ENCODE measurements at places on chromosomes 2 and 18.
A peak's percentile ranks its signal among the peaks of the same experiment; 100 is the strongest.

DNA sequence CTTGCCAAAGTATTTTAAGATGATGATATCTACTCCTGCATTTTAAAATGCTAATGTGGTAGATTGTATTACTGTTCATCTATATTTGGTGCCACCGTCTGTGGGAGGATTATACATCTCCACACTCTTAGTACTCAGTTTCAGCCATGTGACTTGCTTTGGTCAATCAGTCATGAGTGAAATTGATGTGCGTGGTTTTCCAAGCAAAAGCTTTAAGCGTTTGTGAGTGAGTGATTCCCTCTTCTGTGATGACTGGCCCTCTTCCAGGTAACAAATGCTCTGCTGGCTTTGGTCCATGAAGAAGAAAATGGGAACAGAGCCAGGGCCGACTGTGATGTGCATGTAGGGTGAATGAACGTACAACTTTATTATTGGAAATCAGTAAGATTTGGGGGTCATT is 330.4 kb downstream of the LPIN1 start:
- DNase-seq, result no peak

DNA sequence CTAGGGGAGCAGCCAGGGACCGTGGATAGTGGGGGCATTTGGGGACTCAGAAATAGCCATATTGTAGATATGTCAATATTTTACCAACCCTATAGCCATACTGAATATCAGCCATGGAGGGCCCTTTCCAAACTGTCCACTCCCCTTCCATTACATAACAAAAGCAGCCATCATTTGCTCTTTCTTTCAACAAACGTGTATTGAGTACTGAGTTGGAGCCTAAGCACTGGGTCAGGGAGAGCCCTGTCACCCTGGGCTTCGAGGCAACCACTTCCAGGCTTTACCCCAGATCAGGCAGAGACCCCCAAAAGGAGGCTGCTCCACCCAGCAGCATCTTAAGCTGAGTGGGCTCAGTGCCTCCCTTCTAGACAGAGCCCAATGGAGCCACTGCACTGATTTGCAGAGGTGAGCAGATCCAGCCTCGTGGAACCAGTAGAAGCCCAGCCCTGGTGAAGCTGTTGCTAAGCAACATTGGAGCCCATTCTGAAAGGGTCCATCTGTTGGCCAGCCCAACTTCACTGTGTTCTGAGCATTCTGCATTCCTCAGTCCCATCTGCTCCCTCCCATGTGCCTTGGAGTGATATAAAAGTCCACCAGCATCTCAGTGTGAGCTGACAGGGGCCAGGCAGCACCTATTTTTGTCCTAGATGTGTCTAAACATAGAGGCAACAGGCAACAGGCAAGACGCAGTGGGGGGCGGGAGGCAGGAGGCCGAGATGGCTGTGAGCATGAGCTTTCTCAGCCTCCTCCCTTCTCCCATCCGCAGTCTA is 112.1 kb downstream of the PLB1 start:
- DNase-seq, result no peak

- no peak for DNase-seq
Measured at GRCh38 chr2:240362216-240362755, 73.2 kb upstream of the GPC1 start.

GRCh38 chr2:179860255-179861026 is 971 bp downstream of the ZNF385B start:
- DNase-seq, result no peak

- DNase-seq, result no peak
Measured at GRCh38 chr2:129444751-129445150, 534.7 kb upstream of the RAB6C start.

DNA sequence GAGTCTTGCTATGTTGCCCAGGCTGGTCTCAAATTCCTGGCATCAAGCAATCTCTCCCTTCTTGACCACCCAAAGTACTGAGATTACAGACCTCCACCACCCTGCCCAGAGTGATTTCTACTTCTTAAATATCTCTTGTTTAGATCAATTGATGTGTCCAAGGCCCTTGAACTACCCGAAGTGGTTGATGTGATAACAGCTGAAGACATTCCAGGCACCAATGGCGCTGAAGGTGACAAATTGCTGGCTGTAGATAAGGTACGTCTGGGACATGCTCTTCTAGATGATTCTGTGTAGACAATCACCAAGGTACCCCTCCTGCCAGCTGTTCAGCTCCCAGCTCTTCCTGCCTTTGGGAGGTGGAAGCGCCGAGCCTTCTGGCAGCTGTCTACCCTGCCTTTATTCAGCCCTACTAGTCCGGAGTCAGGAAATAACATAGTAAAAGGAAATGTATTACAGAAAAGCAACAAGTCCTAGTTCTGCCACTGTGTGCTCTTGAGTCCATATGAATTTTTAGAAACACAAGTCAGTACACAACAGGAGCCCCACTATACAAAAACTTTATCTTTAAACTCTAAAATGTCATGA is 61.3 kb upstream of the BZW1 start:
- no peak for DNase-seq

DNA sequence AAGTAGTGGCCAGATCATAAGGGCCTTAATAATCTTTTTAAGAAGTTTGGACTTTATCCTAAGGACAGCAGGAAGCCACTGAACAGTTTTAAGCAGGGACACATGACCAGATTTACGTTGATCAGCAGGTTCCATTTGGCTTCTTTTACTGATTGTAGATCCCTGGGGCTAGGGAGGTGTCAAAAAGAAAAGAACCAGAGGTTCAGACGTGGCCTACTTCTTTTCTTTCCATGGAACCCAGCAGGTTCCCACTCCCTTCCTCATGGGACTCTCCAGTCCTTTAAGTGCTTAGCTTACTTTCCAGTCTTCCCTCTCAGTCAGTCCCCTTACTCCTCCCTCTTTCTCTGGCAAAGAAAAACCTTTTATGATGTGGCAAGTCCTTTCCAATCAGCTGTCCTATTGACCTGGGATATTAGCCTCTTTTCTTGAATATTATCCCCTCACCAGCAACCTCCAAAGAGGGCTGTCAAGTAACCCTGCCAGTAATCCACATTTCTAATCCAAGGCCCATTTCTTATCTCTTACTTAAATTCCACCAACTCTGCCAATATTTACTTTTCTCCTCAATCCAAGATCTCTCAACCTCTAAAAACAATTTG is 33.5 kb downstream of the NHEJ1 start:
- DNase-seq, result no peak

DNA sequence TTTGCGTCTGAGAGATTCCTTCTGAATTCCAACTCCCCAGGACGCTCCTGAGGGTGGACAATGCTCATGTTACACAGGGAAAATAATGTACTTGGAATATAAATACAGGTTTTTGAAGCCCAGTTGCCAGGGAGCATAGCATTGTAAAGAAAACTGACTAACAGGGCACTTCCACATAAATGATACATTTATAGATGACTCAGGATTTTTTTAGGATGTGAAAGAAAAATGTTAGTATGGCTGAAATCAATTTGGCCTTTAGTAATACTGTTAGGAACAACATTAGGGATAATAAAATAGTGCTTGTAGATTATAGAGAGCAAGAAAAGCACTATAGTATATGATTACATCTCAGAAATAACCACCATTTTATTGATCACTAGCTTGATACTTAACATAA is 23.6 kb downstream of the ZNF397 start:
- no peak for DNase-seq

DNA sequence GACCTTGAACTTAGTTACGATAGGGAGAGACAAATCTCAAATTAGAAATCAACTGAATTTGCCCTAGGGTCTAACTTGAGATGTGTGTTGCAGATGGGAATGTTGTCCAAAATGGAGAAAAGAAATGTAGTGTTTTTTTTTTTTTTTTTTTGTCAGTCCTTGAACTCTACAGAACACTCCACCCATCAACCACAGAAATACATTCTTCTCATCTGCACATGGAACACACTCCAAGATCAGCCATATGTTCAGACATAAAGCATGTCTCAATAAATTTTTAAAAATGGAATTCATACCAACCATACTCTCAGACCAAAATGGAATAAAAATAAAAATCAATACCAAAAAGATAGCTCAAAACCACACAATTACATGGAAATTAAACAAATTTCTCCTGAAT is 526.5 kb downstream of the FBXO15 start:
- no peak for DNase-seq

DNA sequence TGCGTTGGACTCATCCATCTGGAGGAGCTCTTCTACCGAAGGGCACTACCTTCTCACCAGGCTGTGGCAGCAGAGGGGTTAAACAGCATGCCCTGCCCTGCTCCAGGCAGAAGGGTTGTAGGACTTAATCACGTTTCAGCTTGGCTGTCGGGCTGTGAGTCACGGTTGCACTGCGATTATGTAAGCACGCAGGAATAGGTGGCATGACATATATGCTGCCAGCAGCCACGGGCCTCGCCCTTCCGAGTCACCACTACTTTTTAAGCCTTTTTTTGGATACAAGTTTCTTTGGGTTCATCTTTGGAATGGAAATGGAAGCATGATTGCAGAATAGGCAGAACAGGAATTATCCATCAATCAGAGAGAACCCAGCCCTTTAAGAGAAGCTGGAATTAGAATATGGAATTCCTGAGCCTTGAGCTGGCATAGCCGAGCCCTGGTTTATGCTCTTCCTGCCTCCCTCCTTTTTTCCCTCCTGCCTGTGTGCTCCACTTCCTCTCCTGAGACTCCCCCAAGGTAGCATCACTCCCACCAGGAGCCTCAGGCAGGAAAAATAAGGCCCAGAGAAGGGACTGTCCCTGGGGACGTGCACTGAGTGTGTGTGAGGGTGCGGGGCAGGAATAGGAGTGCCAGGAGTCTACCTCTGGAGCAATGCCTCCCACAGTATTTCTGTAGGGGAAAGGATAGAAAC is 86.8 kb downstream of the SEMA4F start:
- DNase-seq, result peak; percentile 54

DNA sequence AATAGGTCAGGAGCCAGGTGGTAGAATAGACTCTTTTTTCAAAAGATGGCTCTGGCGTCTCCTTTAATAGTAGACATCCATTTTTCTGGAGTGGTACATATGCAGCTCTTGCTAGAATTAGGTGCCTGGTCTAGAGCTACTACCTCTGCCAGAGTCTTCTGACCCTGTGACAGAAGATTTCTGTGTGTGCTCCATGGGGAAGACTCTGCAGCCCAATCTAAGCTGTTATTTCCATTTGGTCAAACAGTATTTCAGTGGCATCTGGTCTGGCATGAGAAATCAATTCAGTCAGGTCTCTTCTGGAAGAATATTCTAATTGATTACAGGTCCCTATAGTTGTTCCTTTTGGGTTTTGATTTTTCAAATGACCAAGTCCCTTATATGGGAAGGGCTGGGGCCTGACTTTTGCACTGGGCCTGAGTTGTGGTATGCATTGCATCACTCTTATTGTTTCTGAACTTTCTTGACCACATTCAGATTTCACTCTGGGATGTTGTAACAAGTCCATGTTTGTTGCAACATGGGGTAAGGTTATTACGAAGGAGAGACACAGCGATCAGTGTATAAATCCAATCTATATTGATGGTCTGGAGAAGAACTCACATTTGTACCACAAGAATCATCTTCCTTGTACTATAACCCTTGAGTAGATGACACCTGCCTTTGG is 12.1 kb downstream of the MXD1 start:
- DNase-seq, result peak; percentile 80

DNA sequence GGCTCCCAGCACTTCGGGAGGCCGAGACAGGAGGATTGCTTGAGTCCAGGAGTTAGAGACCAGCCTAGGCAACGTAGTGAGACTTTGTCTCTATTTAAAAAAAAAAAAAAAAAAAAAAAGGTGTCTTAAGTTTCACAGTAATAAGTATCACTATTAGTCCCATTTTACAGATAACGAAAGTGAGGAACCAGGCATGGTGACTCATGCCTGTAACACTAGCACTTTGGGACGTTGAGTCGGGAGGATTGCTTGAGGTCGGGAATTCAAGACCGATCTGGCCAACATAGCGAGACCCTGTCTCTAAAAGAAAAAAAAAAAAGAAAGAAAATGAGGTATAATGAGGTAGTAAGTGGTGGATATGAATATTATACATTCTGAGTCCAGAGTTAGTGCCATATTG is 2.5 kb downstream of the KCNJ13 start:
- DNase-seq, result no peak

- no peak for DNase-seq
Measured at GRCh38 chr2:174176898-174177297, 71.4 kb downstream of the OLA1 start.

DNA sequence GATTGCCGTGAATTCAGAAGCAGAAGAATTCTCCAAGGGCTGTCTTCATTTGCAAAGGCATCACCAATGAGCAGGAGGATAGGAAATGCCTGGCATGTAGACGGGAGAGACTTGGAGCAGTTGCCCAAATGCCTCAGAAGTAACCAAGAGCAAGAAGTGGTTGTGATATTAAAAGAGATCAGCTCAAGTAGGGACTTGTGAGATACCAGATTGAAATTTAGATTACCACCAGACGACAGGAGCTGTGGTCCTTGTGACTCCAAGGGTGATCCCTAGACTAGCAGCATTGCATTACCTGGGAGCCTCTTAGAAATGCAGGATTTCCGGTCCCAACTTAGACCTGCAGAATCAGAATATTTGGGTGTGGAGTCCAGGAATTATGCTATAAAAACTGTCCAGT is 228.6 kb upstream of the EPAS1 start:
- DNase-seq, result no peak

- no peak for DNase-seq
Measured at GRCh38 chr2:144470816-144471215, 49.1 kb downstream of the ZEB2 start.

- DNase-seq, result no peak
Measured at GRCh38 chr18:80106482-80107051, 2.5 kb upstream of the ADNP2 start.

- DNase-seq, result no peak
Measured at GRCh38 chr2:210392469-210392881, 77.5 kb upstream of the MYL1 start.

- peak; percentile 76 for DNase-seq
Measured at GRCh38 chr2:16613539-16614011, 52.1 kb downstream of the CYRIA start.

GRCh38 chr2:82986899-82987298 is 1472.2 kb downstream of the SUCLG1 start:
- no peak for DNase-seq

DNA sequence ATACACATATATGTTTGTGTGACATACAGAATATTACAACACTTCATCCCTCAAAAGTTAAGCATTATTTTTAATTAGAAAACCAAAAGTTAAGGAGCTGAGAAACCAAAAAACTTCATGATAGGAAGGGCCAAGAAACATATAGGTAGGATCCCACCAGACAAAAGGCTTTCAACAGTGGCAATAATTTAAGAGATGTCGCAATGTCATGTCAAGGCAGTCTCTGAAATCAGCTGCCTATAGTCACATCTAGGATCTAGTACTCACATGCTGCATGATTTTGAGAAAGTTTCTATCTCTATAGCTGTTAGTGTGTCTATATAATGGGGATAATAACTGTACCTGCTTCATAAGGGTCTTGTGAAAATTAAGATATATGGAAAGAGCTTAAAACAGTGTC is 72.7 kb downstream of the SPIRE1 start:
- DNase-seq, result peak; percentile 38

GRCh38 chr2:25743132-25743830 is 69.9 kb upstream of the DTNB start:
- DNase-seq, result peak; percentile 63

DNA sequence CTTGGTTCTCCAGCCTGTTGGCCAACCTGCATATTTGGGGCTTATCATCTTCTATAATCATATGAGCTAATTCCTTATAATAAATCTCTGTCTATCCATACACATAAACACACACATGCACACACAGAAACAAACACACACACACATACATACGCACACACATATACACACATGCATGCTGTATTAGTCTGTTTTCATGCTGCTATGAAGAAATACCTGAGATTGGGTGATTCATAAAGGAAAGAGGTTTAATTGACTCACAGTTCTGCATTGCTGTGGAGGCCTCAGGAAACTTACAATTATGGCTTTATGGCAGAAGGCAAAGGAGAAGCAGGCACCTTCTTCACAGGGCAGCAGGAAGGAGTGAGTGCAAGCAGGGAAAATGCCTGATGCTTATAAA is 707.4 kb upstream of the CDH2 start:
- DNase-seq, result no peak

- no peak for DNase-seq
Measured at GRCh38 chr18:48521723-48522122, 17.1 kb upstream of the CTIF start.
